Activated gamma-delta T cell treated with anti-CD3 and anti-CD28 coated beads, Interleukin-2, amount 50 U/mL, for 16 hours (primary cell): ENCODE measurements at places on chromosomes 13 and 19.
A peak's percentile ranks its signal among the peaks of the same experiment; 100 is the strongest.

DNA sequence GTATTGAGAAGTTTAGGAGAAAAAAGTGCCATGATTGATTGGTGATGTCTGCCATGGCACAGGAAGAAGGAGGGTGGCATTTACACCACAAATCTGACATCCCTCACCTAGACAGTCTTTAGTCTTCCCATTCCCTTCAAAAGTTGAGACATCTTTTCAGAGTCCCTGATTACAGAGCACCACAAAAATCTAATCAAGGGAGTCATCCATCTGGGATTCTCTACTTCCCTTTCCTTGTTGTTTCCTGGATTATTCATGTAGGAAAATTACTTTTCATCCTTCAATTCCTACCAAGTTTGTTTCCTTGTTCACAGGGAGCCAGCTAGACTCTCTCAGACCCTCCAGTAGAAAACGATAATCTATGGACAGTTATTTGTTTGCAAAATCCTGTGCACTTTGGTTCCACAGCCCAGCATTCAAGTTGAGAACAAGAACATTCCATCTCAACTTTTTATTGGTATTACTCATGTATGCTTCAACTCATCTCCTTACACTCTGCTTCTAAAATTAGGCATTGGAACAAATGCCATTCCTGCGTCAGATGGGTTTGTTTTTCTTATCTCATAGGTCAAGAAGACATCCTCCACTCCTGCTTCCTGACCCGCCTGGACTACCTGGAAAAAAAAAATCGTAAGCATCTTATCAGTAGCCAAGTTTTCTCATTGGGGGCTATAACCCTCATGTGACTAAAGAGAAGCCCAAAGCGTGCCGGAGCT is 259.9 kb downstream of the FOXO1 start:
- no peak for DNase-seq

- DNase-seq: no peak
These were observed 49.0 kb upstream of the ZNF780A start for GRCh38 chr19:40139533-40140287.

- DNase-seq: no peak
These were observed 7.0 kb upstream of the MYDGF start for GRCh38 chr19:4676955-4677731.

DNA sequence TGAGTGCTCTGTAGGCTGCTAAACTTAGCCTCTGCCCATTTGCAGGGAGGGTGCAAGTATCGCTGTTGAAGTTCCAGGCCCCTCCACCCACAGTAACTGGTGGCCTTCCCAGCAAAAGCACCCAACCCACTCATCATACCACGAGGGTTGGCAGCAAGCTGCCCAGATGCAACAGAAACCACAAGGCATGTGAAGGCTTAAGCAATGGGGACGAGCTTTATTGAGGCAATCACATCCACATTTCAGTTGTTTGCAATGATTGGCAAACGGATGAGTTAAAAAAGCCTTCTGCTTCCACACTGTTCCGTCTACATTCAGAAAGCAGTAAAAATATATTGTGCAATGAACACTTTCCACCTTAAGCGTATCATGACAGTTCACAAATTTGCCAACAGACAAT is 10.3 kb downstream of the GJB6 start:
- DNase-seq: no peak

- DNase-seq: no peak
These were observed 160.9 kb downstream of the PCDH9 start for GRCh38 chr13:67069117-67069767.

DNA sequence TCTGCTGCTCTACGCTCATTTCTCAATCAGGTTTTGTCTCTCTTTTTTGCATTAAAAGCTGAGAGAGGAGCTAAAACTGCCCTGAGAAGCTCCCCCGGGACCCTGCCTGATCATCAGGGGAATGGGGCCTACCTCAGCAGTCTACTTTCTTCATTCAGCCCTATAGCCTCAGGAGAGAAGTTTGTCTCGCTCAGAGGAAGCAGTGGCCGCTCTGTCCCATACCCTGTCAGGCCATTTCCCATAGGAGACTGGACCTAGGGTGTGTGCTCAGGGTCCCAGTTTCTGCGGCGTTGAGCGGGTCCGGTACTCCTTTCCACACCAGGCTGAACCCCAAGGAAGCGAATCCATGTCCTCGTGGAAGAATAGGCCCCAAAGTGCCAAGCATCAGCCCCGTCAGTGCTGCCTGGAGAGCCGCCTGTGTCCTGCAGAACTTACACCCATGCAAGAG is 21.7 kb downstream of the UBE2L5 start:
- no peak for DNase-seq

DNA sequence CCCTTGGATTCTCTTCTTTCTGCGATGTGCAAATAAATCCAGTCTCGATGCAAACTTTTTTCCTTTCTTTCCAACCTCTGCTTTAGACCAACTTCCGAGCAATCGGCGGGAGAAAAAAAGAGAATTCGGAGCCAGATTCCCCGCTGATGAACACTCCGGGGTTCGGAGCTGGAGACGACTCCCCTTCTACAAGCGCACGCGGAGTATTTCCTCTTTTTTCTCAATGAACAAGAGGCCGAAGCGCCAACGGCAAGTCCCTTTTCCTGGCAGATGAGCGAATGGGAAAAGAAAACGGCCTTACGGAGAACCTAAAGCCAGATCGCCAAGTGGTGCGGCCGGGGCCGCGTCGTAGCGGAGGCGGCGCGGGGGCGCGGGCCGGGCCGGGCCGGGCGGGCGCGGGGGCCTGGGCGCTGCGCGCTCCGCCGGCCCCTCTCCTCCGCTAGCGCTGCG is 250 bp downstream of the SPRY2 start:
- no peak for DNase-seq

- DNase-seq: no peak
These were observed 3.9 kb downstream of the MYO1F start for GRCh38 chr19:8573316-8573715.

GRCh38 chr19:33199441-33200265 is 5.5 kb downstream of the LRP3 start:
- DNase-seq: no peak

DNA sequence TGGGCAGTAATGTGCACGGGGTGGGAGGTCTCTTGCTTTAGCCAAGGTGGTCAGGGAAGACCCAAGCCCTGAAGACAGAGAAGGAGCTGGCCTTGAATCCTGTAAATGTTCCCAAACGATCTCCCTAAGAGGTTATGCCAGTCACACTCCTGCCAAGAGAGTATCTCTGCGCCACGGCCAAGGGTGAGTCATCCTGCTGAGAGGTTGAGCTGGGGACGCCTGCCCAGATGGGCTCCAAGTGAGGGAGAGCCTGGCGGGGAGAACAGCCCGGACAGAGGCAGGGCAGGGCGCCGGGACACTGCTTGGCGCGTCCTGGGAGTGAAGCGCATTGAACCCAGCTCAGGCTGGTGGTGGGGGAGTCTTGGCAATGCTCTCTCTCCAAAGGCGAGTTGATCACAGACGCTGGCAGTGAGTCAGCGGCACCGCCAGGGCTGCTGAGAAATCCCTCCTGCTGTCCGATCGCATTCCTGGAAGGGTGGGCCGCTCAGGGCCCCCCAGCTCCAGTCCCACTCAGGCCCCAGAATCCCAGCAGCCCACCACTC is 16.4 kb downstream of the SULT2B1 start:
- DNase-seq: no peak

GRCh38 chr13:27964741-27965323 is 4.3 kb downstream of the CDX2 start:
- DNase-seq: no peak

GRCh38 chr19:48454150-48454730 is 1.1 kb upstream of the KCNJ14 start:
- no peak for DNase-seq

DNA sequence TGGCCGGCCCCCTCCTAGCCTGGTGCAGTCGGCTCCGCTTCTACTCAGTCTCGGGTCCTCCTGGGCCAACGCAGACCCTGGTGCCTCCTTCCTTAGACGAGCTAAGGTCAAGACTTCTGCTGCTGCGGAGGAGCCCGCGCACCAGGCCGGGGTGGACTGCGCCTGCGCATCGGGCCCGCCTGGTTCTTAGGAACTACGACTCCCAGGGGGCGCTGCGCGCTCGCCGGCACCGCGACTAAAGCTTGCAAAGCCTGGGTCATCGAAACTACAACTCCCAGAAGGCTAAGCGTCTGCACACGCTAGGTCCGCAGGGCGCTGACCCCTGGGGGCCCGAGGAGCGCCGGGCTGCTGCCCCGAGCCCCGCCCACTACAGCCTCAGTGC is at the start of gene ZNF835:
Gene ZNF835 (minus strand): TSS at position 145 of the 382 bp plus-strand sequence. CDS start 6,559 bp downstream, outside the sequence.
- peak; percentile 68 for DNase-seq

DNA sequence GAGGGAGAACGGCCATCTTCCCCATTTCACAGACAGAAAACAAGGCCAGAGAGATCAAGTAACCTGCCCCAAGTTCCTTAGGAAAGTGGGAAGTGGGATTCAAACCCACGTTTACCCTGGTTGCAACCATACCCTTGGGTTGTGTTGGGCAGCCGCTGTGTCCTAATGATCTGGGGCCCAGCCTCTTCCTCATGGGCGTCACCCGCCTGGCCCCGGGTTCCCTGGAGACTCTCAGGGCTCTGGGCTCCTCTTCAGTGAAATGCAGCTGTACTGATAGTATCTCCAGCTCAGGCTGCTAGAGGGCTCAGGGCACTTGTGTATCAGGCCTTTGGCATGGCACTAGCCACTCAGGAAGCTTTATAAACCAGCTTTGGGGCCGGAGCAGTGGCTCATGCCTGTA is 9.8 kb downstream of the TMED1 start:
- no peak for DNase-seq

GRCh38 chr19:4584670-4585460 is 25.4 kb upstream of the SEMA6B start:
- DNase-seq: no peak

- no peak for DNase-seq
These were observed 9.4 kb upstream of the PROZ start for GRCh38 chr13:113148940-113149503.

- no peak for DNase-seq
These were observed 6.3 kb downstream of the ARGLU1 start for GRCh38 chr13:106561551-106562170.

DNA sequence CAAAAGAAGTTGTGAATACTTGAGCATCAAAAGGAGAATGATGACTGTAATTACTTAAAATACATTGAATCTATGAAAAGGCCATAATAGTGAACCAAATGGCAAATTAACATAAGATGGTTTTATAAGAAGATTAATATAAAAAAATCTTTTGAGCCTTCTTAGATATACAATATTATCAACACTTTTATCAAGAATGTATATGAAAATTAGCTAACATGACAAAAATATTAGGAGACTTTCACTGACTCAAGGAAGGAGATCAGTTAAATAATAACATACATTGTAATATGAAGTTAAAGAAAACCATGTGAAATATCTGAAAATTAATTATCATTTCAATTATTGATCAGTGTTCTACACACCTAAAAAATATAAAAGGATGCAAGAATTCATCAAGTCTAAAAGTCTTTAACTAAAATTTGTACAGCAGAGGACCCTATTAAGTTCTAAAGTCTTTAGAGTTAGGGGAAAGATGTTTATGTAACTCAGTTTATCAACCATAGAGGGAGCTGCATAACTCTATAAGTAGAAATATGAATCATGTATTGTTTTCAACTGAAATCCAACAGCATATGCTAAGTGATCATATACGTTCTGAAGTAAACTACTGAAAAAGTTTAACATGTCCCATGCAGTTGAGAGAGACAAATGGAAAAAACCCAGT is 756.1 kb upstream of the MIR17HG start:
- DNase-seq: no peak

DNA sequence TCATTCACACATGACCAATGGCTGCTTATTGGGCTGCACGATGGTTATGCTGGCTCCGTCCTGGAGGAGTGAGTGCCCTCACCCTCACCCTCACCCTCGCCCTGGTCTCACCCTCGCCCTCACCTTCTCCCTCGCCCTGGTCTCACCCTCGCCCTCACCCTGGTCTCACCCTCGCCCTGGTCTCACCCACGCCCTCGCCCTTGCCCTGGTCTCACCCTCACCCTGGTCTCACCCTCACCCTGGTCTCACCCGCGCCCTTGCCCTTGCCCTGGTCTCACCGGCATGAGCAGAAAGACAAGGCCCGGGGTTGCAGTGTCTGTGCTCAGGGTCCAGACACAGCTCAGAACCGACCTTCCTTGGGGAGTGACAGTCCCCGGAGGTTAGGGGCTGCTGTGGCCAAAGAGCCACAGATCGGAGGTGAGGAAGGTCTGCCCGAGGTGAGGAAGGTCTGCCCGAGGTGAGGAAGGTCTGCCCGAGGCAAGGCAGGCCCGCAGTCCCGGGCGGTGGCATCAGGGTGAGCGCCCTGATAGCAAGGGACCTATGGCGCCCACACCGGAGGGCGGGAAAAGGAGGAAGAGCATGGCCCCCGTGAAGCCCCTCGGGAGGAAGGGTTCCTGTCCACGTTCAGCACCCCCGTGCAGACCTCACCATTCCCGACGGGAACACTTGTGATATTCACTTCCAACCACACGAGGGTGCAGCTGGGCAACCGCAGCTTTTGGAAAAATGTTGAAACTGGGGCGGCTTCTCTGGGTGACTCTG is 65.6 kb downstream of the MCF2L start:
- DNase-seq: no peak

GRCh38 chr19:32269831-32270230 is 75.6 kb upstream of the ZNF507 start:
- DNase-seq: no peak

DNA sequence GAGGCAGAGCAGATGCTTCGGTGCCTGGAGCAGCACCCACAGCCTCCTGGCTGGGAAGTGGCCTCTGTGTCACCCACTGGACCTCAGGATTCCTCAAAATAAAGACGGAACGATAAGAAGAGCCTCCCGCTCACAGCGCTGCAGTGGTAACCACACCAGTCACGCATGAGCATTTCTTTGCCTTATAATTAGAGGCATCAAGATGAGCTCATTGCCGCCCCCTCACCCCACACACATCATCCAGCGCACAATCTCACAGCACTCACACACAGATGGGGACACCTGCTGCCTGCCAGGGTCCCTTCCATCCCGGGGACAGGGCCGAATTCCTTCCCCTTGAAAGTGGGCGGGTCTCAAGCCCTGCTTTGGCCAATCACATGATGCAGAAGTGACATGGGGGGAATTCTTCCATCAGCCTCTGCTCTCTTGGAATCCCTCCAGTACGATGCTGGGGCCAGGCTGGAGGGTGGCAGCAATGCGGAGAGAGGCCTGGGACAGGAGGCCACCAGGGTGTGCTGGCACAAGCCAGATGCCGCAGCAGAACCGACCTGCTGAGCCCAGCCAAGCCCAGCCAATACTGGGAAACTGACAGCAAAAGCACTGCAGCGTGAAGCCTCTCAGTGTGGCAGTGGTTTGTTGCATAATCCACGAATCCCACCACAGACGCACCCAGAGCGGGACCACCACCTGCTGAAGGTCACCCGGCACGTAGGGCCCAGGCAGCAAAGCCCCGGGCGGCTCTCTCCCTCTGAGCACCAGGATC is 16.0 kb downstream of the PIP5K1C start:
- no peak for DNase-seq

- no peak for DNase-seq
These were observed 44.7 kb downstream of the ARHGEF18 start for GRCh38 chr19:7393459-7393858.

DNA sequence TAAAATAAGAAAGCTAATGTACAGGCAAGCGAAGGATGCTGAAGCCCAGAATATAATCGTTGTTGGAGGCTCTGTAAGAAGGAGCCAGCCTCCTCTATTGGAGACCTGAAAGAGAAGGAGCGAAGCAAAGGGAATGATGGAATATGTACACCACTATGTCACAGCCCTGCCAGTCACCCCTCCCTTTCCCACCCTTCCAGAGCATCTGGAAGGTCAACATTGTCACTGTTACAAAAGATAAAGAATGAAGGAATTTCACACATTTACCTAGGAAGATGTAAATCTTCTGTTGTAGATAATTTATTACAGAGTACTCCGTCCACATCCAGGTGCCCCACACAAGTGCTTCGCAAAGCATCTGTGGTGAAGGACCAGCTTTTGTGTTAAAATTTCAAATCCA is 39.7 kb upstream of the SACS start:
- DNase-seq: no peak
